Suprapubic skin (tissue), 4 donors: ENCODE measurements at places on chromosomes 13 and 19. TPM values are rescaled to one million over a fixed set of nuclear protein-coding genes. Genes with fewer than 3 reads are reported as not detected.

ZNF439 gene
- 8.9 TPM for total RNA-seq

CBY2 gene
- total RNA-seq = not detected

CACNA1A gene
- total RNA-seq = 0.26 TPM

ABCC4 gene
- total RNA-seq = 5.1 TPM

DNA sequence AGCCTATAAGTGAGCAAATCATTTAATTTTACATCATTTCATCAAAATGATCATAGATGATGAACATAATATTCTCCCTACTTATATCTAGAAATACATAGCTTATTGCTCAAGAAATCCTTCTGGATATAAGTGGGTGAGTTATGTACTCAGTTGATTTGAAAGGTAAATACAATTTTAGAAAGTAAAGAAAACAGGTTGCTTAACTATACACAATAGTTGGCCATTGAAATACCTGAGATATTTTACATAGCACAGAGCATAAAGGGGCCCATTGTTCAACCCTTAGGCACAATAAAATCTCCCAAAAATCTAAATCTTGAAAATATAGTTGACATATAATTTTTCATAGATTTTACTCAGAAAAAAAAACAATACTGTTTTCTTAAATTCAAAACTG lies 782.0 kb upstream of the KLHL1 start:
- H3K4me3 ChIP-seq = no peak overlapping the region
- no peak for DNase-seq
- H3K27ac ChIP-seq = no peak overlapping the region

DNA sequence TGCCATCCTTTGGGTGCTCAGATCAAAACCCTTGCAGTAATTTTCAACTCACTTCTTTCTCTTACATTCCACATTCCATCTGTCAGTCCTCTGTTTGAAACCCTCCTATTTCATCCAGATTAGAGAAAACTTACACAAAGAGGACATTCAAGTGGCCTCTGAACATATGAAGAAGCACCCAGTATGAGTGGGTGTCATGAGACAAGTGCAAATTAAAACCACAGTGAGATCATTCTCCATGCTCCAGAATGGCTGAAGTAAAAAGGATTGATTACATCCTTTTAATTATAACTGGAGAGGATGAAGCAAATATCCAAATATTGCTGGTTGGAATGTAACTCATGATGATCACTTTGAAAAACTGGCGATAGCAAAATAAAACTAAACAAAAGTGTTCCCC lies 96.5 kb downstream of the MIPEP start:
- H3K27ac ChIP-seq = no peak overlapping the region
- no peaks in the 10 kb centered on the region for H3K27me3 ChIP-seq
- H3K4me3 ChIP-seq = no peak overlapping the region
- peaks cover 31% of the 10 kb centered on the region for H3K4me1 ChIP-seq
- H3K36me3 ChIP-seq = no peaks in the 10 kb centered on the region

GRCh38 chr19:21691661-21692060 lies 75.7 kb downstream of the ZNF100 start:
- H3K36me3 ChIP-seq = no peaks in the 10 kb centered on the region
- no peak overlapping the region for H3K4me3 ChIP-seq
- no peak overlapping the region for H3K27ac ChIP-seq
- H3K27me3 ChIP-seq = no peaks in the 10 kb centered on the region
- no peaks in the 10 kb centered on the region for H3K4me1 ChIP-seq
- no peak for DNase-seq

- DNase-seq = no peak
- H3K27me3 ChIP-seq = no peaks in the 10 kb centered on the region
- H3K4me3 ChIP-seq = no peak overlapping the region
- no peaks in the 10 kb centered on the region for H3K36me3 ChIP-seq
Measured at GRCh38 chr13:71591374-71591773, 275.6 kb downstream of the DACH1 start.

GRCh38 chr13:23515116-23515515 lies 55.1 kb upstream of the TNFRSF19 start:
- H3K4me1 ChIP-seq = peaks cover 32% of the 10 kb centered on the region
- no peak for DNase-seq
- H3K27me3 ChIP-seq = no peaks in the 10 kb centered on the region
- H3K27ac ChIP-seq = no peak overlapping the region
- H3K4me3 ChIP-seq = no peak overlapping the region

DNA sequence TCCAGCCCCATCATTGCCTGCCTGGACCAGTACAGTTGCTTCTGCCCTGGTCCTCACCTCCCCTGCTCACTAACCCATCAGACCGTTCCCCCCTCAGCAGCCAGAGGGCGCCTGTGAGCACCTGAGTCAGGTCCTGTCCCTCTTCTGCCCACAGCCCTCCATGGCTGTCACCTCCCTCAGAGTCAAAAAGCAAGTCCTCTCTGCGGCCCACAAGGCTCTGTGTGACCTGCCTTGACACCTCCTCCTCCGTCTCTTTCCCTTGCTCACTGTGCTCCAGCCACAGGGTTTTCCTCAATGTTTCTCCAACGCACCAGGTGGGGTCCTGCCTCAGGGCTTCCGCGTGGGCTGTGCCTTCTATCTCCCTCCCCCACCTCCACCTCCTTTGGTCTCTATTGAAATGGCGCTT lies 29.4 kb upstream of the PTPRS start:
- H3K4me3 ChIP-seq = no peak overlapping the region
- peaks cover 29% of the 10 kb centered on the region for H3K27me3 ChIP-seq
- no peak overlapping the region for H3K27ac ChIP-seq
- no peaks in the 10 kb centered on the region for H3K36me3 ChIP-seq

DNA sequence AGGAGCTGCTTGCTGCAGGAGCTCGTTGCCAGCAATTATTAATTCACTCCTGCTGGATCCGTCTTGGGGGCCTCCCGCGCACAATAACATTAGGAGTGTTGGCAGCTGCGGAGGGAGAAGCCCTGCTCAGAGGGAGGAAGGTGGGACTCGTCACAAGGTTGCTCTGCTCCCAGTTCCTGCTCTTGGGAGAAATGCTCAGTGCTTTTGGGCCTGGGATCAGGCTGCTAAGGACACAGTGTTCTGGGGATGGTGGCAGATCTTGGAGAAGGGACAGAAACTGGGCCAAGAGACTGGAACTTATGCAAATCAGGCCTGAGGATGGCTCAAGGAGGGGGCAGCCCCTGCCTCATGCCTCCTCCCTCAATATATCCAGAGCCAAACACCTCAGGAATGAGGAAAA lies 78.9 kb upstream of the OLFM4 start:
- H3K4me3 ChIP-seq = no peak overlapping the region
- H3K27ac ChIP-seq = peak overlapping the region; percentile 3
- no peaks in the 10 kb centered on the region for H3K36me3 ChIP-seq
- H3K27me3 ChIP-seq = no peaks in the 10 kb centered on the region

DNA sequence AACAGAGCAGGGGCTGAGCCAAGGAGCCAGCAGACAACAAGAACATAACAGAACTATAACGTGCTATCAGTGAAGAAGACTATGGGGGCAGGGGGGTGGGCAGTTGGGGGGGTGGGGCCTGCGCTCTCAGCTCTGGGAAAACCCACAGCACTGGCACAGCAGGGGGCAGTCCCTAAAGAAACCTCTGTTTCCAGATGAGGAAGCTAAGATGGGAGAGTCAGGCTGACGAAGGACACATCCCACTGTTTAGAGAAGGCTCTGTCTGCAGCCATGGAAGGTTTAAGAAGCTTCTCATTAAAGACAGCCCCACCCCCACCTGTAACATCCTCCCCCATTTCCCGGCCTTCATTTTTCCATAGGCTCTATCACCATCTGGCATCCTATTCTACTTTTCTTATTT lies 7.1 kb upstream of the DOCK9 start:
- no peak overlapping the region for H3K27ac ChIP-seq
- H3K36me3 ChIP-seq = no peaks in the 10 kb centered on the region
- no peak overlapping the region for H3K4me3 ChIP-seq
- no peak for DNase-seq

- no peaks in the 10 kb centered on the region for H3K27me3 ChIP-seq
- no peaks in the 10 kb centered on the region for H3K4me1 ChIP-seq
- H3K36me3 ChIP-seq = no peaks in the 10 kb centered on the region
Measured at GRCh38 chr13:109273326-109273751, 513.0 kb downstream of the IRS2 start.

DNA sequence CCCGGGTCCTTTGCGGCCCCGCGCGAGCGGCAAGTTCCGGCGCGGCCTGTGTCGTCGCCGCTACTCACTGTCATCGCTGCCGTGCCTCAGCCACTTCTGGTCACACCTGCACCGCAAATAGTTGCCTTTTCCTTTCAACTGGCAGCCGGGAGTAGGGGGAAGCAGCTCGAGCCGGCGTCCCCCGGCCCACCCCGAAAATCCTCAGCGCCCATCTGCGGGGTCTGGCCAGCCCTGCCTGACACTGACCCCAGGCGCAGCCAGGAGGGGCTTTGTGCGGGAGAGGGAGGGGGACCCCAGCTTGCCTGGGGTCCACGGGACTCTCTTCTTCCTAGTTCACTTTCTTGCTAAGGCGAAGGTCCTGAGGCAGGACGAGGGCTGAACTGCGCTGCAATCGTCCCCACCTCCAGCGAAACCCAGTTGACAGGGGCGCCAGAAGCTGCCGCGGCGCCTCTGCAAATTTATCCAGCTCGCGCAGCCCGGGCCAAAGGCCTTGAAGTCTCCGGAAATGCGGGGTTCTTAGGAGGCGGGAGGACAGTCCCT lies 1.7 kb downstream of the PDX1 start:
- no peak for DNase-seq
- H3K27ac ChIP-seq = no peak overlapping the region
- H3K4me3 ChIP-seq = peak overlapping the region; percentile 51
- H3K4me1 ChIP-seq = peaks cover 65% of the 10 kb centered on the region

GRCh38 chr13:112756511-112756966 lies 66.7 kb downstream of the ATP11A start:
- no peak for DNase-seq
- no peak overlapping the region for H3K4me3 ChIP-seq
- no peak overlapping the region for H3K27ac ChIP-seq
- no peaks in the 10 kb centered on the region for H3K4me1 ChIP-seq
- H3K36me3 ChIP-seq = peaks cover 3% of the 10 kb centered on the region

GRCh38 chr13:110317093-110317492 lies 10.0 kb downstream of the COL4A2 start:
- no peaks in the 10 kb centered on the region for H3K27me3 ChIP-seq
- H3K4me3 ChIP-seq = no peak overlapping the region
- no peaks in the 10 kb centered on the region for H3K36me3 ChIP-seq
- DNase-seq = no peak

DNA sequence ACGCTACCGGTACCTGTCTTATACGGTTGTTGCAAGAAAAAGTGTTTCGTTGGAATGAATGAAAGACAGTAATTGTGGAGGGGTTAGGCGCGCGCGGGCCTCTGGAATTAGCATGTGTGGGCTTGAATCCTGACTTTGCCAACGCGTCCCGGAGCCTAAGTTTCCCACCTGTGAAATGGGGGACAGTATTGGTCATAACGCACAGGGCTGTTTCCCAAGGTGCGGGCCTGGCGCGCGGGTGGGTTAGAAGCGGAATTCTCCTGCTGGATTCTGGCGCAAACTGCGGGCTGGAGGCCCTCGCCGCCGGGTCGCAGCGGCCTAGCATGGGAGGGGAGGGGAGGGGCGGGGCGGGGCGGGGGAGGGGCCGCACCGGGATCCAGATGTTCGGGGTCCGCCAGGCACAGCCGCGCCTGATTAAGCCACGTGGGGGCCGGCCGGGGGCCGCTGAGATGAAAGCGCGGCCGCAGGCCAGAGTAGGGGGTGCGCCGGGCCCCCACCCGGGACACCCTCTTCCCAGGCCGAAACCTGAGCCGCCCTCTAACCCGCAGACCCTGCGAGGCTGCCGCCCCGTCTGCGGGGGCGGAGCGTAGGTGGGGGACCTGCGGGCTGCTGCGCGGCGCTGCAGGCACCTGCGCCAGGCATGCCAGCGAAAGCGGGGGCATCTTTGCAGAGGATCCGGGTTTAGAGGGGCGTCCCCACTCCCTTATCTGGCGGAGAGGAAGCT lies 1.2 kb upstream of the TMEM59L start:
- H3K27ac ChIP-seq = no peak overlapping the region
- peak overlapping the region; percentile 21 for H3K4me3 ChIP-seq
- no peak for DNase-seq
- H3K4me1 ChIP-seq = peaks cover 45% of the 10 kb centered on the region
- H3K36me3 ChIP-seq = no peaks in the 10 kb centered on the region

DNA sequence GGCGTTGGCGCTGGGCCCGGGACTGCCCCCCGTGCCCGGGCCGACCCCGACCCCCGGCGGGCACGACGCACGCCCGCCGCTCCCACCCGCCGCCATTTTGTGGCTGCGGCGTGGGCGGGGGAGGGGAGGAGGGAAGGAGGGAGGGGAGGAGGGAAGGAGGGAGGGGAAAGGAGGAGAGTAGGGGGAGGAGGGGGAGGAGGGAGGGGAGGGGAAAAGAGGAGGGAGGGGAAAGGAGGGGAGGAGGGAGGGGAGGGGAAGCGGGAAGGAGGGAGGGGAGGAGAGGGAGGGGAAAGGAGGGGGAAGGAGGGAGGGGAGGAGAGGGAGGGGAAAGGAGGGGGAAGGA lies at the start of gene BTBD2:
Gene BTBD2 (minus strand): TSS at position 107 of the 343 bp plus-strand sequence. CDS start 11 bp downstream, at position 96.
- H3K4me3 ChIP-seq = peak within 1 kb of the TSS; percentile 76
- H3K4me1 ChIP-seq = peaks cover 33% of the 10 kb centered on the region
- no peak for DNase-seq
- H3K36me3 ChIP-seq = no peaks in the 10 kb centered on the region

DNA sequence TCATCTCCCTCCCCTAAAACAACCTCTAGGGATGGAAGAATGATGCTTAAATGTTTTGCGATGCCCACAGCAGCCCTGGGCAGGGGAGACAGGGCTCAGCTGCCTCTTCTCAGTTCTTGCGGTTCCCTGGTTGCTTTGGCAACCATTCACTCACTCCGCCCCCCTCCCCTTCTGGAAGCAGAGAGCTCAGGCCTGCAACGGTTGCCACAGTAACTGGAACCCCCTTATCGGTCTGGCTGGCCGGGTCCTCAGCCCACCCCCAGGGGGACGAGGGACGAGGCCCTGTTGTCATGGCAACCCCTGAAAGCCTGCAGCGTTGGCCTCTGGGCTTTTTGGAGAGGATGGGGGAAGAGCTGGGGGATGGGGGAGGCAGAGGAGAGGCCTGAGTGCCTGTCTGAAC lies 19.5 kb downstream of the NOVA2 start:
- H3K27ac ChIP-seq = no peak overlapping the region
- H3K36me3 ChIP-seq = no peaks in the 10 kb centered on the region
- no peak for DNase-seq

- no peak for DNase-seq
- no peak overlapping the region for H3K4me3 ChIP-seq
- H3K27ac ChIP-seq = no peak overlapping the region
- H3K4me1 ChIP-seq = no peaks in the 10 kb centered on the region
- H3K27me3 ChIP-seq = peaks cover 6% of the 10 kb centered on the region
Measured at GRCh38 chr13:98056839-98057410, 86.0 kb upstream of the FARP1 start.

DNA sequence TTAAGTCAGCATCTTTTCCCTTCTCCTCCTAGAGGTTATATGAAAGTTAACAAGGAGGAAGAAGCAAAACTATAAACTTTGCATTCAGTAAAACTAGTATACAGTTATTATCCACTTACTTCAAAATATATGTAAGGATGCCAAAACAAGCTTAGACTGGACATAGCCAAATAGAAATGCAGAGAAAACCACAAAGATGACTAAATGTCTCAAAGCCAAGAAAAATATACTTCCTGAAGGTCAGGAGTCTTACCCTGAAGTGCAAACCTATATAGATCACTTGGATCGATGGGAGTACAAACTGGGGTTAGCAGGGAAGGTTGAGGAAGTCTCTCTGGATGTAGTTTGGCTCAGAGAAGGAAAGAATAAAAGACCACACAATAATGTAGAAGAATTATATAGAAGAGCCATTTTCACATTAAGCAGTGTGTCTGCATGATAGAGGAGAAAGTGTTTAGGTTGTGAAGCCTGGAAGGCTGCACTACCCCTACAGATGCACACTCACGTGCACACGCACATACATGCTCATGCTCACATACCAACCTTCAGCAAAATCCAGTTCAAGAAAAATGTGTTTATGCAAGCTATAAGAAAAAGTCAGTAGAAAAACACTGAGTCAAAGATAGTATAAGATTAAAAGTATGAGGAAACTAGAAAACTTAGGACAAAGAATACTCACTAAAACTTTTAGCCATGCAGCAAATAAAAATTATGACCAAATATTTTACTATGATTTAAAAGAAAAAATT lies 112.1 kb upstream of the RXFP2 start:
- H3K4me1 ChIP-seq = peaks cover 4% of the 10 kb centered on the region
- no peak overlapping the region for H3K27ac ChIP-seq
- no peak overlapping the region for H3K4me3 ChIP-seq
